Central memory CD8-positive, alpha-beta T cell (primary cell): ENCODE measurements at places on chromosomes 4 and X.

DNA sequence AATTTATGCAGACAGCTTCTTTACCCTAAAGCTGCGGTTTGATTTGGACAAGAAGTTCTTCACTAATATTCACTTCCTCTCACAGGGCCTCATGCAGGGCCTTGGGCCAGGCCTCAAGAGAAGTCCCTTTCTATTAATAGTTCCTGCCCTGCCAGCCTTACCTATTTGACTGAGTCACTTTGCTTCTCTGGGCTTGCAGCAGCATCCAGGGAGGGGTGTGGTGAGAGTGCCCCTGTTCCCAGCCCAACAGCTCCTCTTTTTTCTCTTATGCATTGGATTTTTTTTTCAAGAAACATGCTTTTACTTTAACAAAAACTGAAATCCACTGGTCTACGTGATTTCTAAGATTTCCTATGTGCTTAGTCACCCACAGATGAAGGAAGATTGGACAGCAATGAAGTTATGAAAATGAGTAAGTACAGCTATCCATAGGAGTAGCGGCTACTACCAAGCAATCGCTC lies 26.7 kb downstream of the FAM156B start:
- no peak for DNase-seq

DNA sequence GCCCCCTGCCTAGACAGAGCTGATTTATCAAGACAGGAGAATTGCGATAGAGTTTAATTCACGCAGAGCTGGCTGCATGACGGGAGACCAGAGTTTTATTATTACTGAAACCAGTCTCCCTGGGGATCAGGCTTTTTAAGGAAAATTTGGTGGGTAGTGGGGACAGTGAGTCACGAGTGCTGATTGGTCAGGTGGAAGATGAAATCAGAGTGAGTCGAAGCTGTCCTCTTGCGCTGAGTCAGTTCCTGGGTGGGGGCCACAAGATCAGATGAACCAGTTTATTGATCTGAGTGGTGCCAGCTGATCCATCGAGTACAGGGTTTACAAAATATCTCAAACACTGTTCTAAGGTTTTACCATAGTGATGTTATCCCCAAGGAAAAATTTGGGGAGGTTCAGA lies 36.6 kb downstream of the MYOZ2 start:
- DNase-seq: no peak

DNA sequence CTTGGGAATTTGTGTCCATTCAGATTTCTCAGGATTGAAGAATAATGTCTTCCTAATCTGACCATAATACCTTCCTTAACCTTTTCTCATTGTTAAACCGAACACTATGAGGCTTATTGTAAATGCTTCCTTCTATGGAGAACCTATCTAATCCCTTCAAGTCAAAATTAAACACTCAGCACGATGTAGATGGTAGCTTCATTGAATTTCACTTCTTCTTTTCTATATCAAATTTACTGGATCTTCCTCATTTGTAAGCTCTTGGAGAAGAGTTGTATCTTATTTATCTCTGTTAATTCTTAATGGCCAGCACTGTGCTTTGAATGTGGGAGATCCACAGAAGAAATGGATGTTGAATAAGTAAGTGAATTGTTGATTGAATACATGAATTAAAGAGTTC lies 109.0 kb upstream of the RAPGEF2 start:
- no peak for DNase-seq

DNA sequence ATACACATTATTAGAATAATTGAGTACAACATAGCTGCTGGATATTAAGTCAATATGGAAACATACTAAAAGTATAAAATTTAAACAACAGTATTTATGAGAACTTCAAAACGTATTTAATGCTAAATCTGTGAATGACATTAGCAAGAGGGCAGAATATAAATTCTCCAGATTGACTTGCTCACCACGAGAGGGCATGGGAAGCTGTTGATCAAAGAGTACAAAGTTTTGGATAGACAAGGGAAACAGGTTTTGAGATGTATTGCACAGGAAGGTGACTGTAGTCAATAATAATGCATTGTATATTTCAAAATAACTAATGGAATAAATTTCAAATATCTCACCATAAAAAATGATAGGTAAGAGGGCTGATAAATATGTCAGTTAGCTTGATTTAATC lies 768.2 kb downstream of the CENPC start:
- DNase-seq: no peak

GRCh38 chr4:94701631-94702300 lies 56.0 kb upstream of the BMPR1B start:
- DNase-seq: no peak

GRCh38 chrX:107117993-107118321 lies 665 bp downstream of the RBM41 start:
- no peak for DNase-seq

GRCh38 chrX:119236623-119237561 lies 807 bp downstream of the PGRMC1 start:
- peak; percentile 9 for DNase-seq

DNA sequence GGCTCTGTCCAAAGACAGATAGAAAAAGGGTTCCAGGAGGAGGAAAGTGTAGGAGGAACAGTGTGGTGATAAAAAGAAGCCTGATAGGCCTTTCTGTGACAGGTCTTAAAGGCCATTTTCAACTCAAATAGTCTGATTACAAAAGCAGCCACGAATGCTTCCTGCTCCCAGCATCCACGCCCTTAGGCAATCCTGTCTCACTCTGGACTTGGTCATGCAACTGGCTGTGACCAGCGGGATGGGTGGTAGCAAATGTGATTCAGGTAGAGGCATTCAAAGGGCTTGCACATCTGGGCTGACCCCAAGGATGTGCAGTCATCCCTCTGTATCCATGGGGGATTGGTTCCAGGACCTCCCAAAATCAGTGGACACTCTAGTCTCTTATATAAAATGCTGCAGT lies 14.4 kb upstream of the SEPSECS start:
- no peak for DNase-seq

GRCh38 chr4:174334628-174335027 lies 50.9 kb downstream of the CEP44 start:
- DNase-seq: no peak

DNA sequence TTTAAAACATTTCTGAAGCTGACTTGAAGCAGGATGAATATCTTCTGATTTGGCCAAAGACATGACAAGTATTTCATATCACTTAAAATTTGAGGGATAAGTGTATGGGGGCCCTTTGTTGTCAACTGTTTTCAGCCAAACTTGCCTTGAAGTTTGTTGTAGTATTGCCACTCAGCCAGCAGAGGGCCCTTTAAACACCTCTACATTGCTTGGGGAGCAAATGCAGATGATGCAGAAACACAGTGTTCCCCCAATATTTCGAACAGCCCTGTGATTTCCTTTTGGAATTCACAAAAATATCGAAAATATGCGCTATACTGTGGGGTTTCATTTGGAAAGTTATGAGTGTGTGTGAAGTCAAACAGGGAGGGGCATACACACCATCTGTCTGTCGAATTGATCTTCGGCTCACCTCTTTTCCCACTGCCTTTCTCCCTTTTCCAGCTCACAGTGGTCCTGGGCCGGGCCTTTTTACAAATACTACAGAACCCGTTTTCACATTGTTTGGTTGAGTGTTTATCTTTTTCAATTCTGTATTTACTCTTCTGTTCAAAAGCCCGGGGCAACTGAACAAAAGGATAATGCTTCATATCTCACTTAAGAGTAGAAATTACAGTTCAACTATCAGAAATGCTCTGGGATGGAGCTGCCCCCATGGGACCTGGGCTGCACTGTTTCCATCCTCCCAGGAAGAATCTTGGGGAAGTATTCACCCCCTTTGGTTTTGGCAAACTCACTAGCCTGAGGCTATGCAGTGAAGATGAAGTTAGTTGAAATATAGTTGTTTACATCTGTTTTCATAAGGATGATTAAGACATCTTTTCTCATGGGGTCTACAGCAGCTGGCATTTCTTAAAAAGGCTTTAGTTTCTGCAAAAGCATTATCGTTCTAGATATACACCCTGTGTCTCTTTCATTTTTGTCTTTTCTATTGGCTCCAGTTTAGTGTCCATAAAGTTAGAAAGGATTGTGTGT lies 137.6 kb downstream of the EGF start:
- DNase-seq: no peak

- no peak for DNase-seq
These were observed 121.6 kb upstream of the FAT1 start for GRCh38 chr4:186845137-186845842.

GRCh38 chr4:2891294-2891693 lies 47.6 kb downstream of the ADD1 start:
- DNase-seq: no peak

GRCh38 chr4:180350901-180351300 lies 1892.3 kb upstream of the TENM3 start:
- DNase-seq: no peak

- DNase-seq: no peak
These were observed 22.1 kb downstream of the TNIP2 start for GRCh38 chr4:2733844-2734574.

GRCh38 chrX:110430293-110431076 lies 71.8 kb downstream of the RTL9 start:
- no peak for DNase-seq

- DNase-seq: no peak
These were observed 445.6 kb downstream of the IQCM start for GRCh38 chr4:149370002-149370401.
